ENCODE measurements at places on chromosomes 2 and 18.

DNA sequence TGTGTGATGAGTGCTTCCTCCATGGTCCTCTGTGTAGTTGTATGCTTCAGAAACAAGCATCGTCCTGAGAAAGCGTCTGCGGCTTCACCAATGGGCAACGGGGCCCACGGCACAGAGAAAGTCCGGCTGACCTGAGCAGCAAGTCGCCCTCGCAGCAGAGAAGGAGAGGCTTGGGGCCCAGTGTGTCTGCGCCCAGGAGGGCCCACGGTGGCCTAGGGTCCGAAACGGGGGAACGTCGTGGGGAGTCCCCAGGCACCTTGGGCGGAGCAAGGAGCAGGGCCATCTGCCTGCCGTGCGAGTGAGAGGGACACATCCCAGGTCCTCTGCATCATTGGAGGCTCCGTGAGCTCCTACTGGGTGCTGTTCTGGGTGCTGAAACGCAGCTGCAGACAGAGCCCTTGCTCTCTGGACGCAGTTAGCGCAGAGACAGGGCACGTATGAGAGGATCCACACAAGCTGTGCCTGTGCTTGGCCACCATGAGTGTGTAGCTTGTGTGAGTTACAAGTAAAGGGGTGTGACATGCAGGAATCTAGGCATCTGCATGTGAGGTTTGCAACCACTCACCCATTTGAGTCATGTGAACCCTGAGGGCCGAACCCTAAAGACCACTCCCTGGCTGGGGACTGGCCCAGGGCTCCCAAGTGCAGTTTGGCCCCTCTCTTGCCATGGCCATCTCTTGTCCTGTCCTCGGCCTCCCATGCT is 10.6 kb downstream of the GPC1 start:
- H3K27ac ChIP-seq = no peak overlapping the region
- no peak for DNase-seq
- peaks cover 1% of the 10 kb centered on the region for H3K4me1 ChIP-seq
- peaks cover 13% of the 10 kb centered on the region for H3K27me3 ChIP-seq
- no peaks in the 10 kb centered on the region for H3K36me3 ChIP-seq

DNA sequence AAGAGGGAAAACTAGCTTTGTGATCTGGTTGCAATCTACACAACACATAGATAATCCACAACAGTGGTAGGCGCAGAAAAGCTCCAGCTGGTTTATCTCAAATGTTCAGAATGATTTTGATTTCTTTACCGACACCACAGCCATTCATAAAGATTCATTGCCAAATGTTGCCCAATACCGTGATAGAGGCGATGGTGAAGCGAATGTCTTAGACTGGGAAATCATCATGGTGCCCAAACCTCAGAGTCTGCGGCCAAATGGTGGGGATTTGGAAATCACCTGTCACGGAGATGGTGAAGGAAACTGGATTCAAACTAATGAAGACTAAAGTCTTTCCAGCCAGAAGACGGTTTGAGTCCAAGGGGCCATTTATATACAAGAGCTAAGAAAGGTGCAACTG is 48.5 kb upstream of the CCDC150 start:
- H3K27me3 ChIP-seq = peaks cover 52% of the 10 kb centered on the region
- no peak overlapping the region for H3K4me3 ChIP-seq
- DNase-seq = no peak
- no peak overlapping the region for H3K27ac ChIP-seq
- peaks cover 7% of the 10 kb centered on the region for H3K4me1 ChIP-seq
- H3K36me3 ChIP-seq = no peaks in the 10 kb centered on the region

- H3K36me3 ChIP-seq = no peaks in the 10 kb centered on the region
- peak; percentile 69 for DNase-seq
- H3K27ac ChIP-seq = peak overlapping the region; percentile 15
- peaks cover 57% of the 10 kb centered on the region for H3K4me1 ChIP-seq
Observed at GRCh38 chr2:109217362-109218086, 88.5 kb downstream of the SH3RF3 start.

- H3K4me1 ChIP-seq = no peaks in the 10 kb centered on the region
- no peaks in the 10 kb centered on the region for H3K27me3 ChIP-seq
- DNase-seq = no peak
- no peaks in the 10 kb centered on the region for H3K36me3 ChIP-seq
Observed at GRCh38 chr18:46387441-46388131, 269.4 kb downstream of the LOXHD1 start.

DNA sequence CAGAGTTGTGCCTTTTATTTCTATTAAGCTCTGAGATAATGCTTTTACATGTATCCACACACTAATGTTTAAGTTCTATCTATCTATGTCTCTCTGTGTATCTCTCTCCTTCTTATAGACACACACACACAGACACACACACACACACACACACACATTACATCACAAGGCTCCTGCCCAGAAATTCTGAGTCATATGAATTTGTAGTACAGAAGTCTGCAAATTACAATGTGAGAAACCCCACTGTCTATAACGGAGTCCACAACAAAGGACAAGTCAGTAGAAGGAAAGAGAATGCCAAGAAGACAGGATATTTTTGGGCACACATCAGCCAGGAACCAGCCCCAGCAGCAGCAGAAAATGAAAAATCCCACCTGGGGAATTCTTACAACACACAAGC is 142.4 kb downstream of the EN1 start:
- no peaks in the 10 kb centered on the region for H3K4me1 ChIP-seq
- no peaks in the 10 kb centered on the region for H3K36me3 ChIP-seq
- H3K27me3 ChIP-seq = peaks cover 12% of the 10 kb centered on the region
- H3K4me3 ChIP-seq = no peak overlapping the region
- H3K27ac ChIP-seq = no peak overlapping the region

- H3K36me3 ChIP-seq = no peaks in the 10 kb centered on the region
- no peaks in the 10 kb centered on the region for H3K27me3 ChIP-seq
- H3K4me1 ChIP-seq = peaks cover 23% of the 10 kb centered on the region
- H3K4me3 ChIP-seq = no peak overlapping the region
- no peak overlapping the region for H3K27ac ChIP-seq
- DNase-seq = no peak
Observed at GRCh38 chr2:113123726-113124125, 3.7 kb upstream of the IL1RN start.

- DNase-seq = no peak
- peaks cover 6% of the 10 kb centered on the region for H3K27me3 ChIP-seq
- H3K36me3 ChIP-seq = no peaks in the 10 kb centered on the region
- no peak overlapping the region for H3K4me3 ChIP-seq
Observed at GRCh38 chr18:36264283-36264682, 33.2 kb upstream of the FHOD3 start.

DNA sequence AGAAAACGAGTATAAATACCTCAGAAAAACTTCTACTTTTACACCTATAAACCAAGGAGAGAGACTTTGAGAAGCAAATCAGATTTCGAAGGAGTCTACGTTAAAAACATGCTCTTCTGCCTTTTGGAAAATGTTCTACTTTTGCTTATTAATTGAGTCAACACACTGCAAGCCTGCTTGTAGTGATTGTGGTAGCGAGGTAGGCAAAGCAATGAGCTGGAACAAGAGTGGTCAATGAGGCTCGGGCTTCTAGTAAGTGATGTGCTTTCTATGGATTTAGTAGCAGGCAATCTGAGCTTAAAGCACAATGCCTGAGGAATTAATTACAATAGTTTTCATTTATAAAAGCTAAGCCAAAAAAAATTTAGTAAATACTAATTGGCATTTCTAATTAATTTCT is 103.4 kb upstream of the TFCP2L1 start:
- peaks cover 17% of the 10 kb centered on the region for H3K36me3 ChIP-seq
- no peaks in the 10 kb centered on the region for H3K4me1 ChIP-seq
- H3K4me3 ChIP-seq = no peak overlapping the region
- no peaks in the 10 kb centered on the region for H3K27me3 ChIP-seq

GRCh38 chr2:39623917-39624316 is 41.8 kb upstream of the TMEM178A start:
- no peak for DNase-seq
- H3K36me3 ChIP-seq = no peaks in the 10 kb centered on the region
- H3K4me1 ChIP-seq = peaks cover 4% of the 10 kb centered on the region
- H3K4me3 ChIP-seq = no peak overlapping the region
- peaks cover 16% of the 10 kb centered on the region for H3K27me3 ChIP-seq
- H3K27ac ChIP-seq = no peak overlapping the region

DNA sequence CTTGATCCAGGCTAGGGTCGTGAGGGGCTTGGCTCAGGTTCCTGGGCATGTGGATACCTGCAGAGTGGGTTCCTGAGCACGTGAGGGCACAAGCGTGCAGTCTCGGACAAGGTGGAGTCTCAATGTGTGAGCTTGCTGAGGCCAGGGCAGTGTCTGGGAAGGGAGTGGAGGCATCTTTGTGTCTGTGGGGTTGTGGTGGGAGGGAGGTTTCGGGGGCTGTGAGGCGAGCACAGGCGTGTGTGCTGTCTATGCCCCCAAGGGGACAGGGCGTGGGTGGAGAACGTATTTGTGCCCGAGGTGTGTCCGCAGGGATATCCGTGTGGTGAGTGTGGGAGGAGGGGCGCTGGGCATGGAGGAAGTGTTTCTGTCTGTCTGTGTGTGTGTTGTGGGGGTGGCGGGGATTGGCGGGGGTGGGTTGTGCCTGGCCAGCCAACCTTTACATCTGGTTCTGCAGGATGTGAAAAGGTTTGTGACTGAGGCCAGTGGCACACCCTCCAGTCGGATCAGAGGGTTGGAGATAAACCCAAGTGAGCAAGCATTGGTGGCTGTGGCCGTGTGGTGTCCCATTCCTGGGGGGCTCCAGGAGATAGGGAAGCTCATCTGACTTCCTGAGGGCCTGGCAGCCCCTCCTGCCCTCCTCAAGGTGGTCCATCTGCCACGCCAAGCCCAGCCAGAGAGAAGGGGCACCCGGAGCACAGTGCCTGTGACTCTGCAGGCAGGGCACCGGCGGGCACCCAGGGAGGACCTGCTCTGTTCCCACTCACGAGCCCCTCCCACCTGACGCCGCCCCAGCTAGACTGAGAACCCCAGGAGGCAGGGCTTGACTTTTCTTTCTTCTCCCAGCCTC is 57.1 kb downstream of the ZFP36L2 start:
- H3K4me1 ChIP-seq = peaks cover 78% of the 10 kb centered on the region
- H3K36me3 ChIP-seq = no peaks in the 10 kb centered on the region
- peak overlapping the region; percentile 86 for H3K27ac ChIP-seq
- peak overlapping the region; percentile 69 for H3K4me3 ChIP-seq

DNA sequence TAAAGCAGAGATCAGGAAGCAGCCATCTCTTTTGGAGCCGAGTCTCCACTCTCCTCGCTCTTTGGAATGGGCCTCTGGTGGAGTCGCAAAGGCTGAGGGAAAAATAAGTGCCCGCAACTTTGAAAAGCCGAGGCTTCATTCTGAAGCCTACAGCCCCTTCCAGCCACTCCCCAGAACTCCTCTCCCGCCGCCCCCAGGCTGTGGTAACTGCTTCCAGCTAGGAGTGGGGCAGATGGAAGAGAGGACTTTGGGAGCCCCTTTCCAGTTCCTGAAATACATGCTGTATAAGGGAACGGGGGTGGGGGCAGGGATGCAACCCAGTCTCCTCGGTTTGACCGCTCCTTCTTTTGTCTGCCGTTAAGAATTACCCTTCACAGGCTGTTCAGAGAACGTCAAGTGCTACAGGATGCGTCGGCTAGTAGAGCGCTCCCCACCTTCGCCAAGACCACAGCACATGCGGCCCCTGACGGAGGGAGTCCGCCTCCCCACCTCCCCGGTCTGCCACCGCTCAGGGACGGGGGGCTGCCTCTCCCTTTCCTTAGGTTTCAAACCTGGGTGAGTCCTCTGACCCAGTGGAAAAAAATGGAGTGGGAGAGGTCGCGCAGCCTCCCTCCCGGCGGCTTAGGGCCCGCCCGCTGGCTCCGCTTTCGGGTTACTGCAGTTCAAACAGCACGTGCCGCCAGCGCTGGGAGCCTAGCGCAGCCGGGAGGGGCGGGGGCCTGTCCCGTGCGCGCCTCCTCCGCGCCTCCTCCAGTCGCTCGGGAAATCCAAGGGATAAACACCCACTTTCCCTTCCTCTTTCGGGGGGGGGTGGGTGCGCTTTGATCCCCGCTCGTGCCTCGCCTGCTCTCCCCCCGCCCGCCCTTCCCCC is 4.9 kb downstream of the CYP26B1 start:
- DNase-seq = no peak
- H3K27ac ChIP-seq = no peak overlapping the region
- H3K27me3 ChIP-seq = peaks cover 50% of the 10 kb centered on the region
- no peaks in the 10 kb centered on the region for H3K36me3 ChIP-seq

DNA sequence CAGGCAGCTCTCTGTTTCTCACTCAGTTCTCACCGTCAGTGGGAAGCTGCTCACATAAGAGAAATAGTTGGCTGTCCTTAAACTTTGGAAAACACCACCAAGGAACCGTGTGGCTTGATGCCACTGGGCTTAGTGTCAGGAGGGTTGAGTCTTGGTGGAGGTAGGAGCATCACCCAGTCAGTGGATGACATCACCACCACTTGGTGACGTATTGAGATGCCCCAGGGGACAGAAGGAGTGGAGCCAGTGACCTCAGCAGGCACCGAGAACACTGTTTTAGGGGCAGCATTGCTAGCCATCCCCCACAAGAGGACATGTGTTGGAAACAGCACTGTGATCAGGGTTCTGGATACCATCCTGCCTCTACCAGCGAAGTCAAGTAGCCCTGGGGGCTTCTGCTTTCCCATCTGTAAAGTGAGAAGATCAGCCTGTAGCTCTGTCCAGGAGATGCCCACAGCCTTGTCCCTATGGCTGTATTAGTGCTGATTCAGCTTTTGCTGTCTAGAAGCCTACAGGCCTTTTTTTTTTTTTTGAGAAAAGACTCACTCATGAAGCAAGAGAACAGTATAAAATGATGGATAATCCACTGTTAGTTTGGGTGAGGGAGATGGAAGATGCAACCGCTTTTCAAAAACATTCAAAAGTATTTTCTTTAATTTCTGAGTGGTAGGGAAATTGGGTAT is 66.2 kb downstream of the TSN start:
- H3K4me1 ChIP-seq = no peaks in the 10 kb centered on the region
- no peaks in the 10 kb centered on the region for H3K36me3 ChIP-seq
- H3K27me3 ChIP-seq = peaks cover 8% of the 10 kb centered on the region
- no peak overlapping the region for H3K27ac ChIP-seq

- H3K27me3 ChIP-seq = no peaks in the 10 kb centered on the region
- no peak overlapping the region for H3K27ac ChIP-seq
- H3K4me1 ChIP-seq = no peaks in the 10 kb centered on the region
- no peaks in the 10 kb centered on the region for H3K36me3 ChIP-seq
- no peak overlapping the region for H3K4me3 ChIP-seq
- DNase-seq = no peak
Observed at GRCh38 chr2:123913143-123913735, 111.8 kb upstream of the CNTNAP5 start.

- H3K36me3 ChIP-seq = no peaks in the 10 kb centered on the region
- no peak overlapping the region for H3K27ac ChIP-seq
- H3K4me1 ChIP-seq = peaks cover 3% of the 10 kb centered on the region
- peaks cover 2% of the 10 kb centered on the region for H3K27me3 ChIP-seq
- DNase-seq = no peak
- no peak overlapping the region for H3K4me3 ChIP-seq
Observed at GRCh38 chr2:164777847-164778461, 63.7 kb downstream of the COBLL1 start.

GRCh38 chr18:48962252-48962993 is 11.7 kb upstream of the SMAD7 start:
- peaks cover 3% of the 10 kb centered on the region for H3K4me1 ChIP-seq
- H3K36me3 ChIP-seq = no peaks in the 10 kb centered on the region
- no peak overlapping the region for H3K4me3 ChIP-seq
- no peak overlapping the region for H3K27ac ChIP-seq
- H3K27me3 ChIP-seq = no peaks in the 10 kb centered on the region

GRCh38 chr2:194380011-194380410 is 1277.0 kb upstream of the SLC39A10 start:
- no peaks in the 10 kb centered on the region for H3K27me3 ChIP-seq
- H3K4me1 ChIP-seq = no peaks in the 10 kb centered on the region
- no peak overlapping the region for H3K27ac ChIP-seq
- H3K4me3 ChIP-seq = no peak overlapping the region
- no peak for DNase-seq
